ENCODE measurements at places on chromosomes 5 and 9.

DNA sequence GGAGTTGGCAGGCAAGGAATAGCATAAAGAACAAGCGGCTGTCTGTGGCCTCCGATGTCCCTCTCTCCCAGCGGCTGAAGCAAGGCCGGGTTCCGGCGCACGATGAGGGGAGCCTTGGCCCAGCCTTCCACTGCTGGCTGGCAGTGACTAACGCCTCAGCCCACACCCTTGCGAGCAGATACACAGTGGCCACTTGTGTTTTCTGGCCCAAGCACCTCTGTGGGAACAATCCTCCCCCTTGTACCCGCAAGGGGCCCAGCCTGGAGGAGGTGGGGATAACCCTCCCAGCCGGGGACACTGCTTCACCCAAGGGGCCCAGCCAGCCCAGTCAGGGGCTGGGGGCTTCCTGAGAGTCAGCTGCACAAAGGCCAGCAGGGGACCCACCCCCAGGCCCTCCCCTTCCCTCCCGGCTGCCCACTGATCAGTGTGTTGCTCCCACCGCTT lies 23.2 kb downstream of the STK10 start:
- DNase-seq: no peak

GRCh38 chr9:121240472-121241135 lies 27.4 kb upstream of the GSN start:
- DNase-seq: no peak

DNA sequence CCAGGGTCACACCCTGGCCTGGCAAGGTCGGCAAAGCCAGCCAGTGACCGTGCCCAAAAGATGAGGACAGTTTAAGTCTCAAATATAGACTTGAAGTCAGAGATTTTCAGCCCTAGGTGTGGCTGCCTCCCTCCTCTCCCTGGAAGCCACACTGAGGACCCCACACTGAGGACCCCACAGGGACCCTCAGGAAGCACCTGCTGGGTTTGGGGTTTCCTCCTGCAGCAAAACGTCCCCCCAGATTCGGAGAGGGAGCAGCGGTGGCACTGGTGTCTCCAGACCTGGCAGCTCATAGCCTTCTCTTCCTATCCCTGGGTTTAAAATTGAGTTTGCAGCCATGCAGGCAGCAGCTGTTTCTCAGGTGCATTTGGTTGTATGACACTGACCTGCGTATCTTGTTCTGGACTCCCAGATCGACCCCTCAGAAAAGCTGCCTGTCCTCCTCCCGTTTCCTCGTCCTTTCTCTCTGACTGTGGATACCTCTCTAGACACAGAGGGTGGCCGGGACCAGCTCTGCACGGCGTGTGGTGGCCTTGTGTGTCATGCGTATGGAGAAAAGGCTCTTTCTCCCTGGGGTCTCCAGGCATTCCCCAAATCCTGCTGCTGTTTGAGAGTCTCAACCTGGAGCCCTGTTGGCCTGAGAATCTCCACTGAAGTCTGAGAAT lies 36.6 kb downstream of the MRPL36 start:
- no peak for DNase-seq

- DNase-seq: no peak
Measured at GRCh38 chr9:105496826-105497225, 49.0 kb downstream of the FSD1L start.

GRCh38 chr5:17302106-17302505 lies 84.7 kb downstream of the BASP1 start:
- no peak for DNase-seq

DNA sequence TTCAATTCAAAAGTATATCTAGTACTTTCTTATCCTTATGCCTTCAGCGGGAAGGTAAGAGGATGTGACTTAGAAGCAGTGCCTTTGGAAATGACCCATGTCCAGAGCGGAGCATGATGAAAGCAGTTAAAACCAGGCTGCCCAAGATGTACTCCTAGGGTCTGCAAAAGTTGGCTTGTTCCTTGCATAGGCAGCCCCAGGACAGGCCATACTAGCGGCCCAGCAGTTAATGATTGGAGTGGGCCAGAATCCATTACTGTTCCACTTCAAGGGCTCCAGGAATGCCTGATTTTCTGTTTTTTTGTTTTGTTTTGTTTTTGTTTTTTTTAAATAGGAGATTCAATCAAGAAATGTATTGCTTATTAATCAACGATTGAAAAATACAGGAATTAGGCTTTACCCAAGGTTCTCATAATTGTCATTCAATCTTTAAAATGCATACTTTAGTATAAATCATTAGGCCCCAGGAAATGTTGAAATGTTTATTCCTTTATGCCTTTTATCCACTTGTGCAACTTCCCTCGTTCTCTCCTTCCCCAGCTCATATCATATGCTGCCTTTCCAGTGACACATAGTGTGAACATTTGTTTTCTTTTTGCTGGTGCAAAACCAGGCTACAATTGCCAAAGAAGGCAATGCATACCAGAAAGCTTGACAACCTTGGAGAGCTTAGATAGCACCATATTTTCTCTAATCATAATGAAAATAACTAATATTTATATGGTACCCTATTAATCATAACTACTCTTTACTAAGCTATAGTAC lies 190.8 kb downstream of the ARHGEF28 start:
- DNase-seq: no peak

Measured in thoracic aorta (tissue), 2 donors.